ENCODE measurements at places on chromosomes 3 and 15. TPM values are rescaled to one million over a fixed set of nuclear protein-coding genes. Genes with fewer than 3 reads are reported as not detected.

DNA sequence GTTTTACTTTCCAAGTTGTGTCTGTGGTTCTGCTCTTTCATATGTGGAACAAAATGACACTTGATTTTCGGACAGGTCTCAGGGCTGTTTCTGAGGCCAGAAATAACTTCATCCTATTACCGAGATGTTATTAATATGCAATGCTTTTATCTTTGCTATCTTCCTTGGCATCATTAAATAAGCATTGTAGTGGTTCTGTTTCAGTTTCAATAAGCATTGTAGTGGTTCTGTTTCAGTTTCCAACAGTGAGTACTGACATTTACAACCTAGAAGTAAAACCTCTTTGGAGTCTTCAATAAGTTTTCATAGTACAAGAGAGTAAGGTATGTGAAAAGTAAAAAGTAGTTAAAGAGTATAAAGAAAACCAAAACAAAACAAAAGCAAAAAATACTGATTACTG is 746.2 kb downstream of the GRM7 start:
- DNase-seq: no peak

DNA sequence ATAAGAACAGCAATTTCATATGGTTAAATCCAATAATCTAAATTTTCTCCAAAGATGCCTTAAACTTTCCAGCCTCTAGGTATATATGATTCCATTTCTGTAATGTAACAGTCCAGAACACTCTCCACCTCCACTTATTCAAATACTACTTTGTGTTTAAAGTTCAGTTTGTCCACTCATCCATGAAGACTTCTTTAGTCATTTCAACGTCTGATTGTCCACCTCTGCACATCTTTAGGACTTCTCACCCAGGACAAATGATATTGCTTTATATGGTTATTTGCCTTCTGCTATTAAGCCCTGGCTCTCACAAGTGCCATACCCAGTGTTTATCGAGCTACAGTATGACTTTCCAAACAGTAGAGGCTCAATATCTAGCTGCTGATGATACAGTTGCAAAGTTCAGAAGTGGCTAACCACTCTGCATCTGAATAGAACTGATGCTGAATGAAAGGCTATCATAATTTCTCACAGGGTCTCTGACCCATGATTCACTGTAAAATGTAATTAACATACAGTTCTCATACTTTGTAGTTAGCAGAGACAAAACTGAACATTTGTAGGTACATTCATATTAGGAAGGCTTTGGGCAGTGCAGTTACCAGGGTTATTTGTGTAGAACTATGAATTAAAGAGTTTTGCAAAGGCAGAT is 93.7 kb upstream of the MBNL1 start:
- peak; percentile 54 for DNase-seq

LMAN1L gene
- total RNA-seq: not detected

GRCh38 chr3:108024146-108024850 is 66.5 kb downstream of the CD47 start:
- peak; percentile 41 for DNase-seq

PATL2 gene
- 0.15 TPM for total RNA-seq

PCLAF gene
- total RNA-seq: 34.7 TPM

DNA sequence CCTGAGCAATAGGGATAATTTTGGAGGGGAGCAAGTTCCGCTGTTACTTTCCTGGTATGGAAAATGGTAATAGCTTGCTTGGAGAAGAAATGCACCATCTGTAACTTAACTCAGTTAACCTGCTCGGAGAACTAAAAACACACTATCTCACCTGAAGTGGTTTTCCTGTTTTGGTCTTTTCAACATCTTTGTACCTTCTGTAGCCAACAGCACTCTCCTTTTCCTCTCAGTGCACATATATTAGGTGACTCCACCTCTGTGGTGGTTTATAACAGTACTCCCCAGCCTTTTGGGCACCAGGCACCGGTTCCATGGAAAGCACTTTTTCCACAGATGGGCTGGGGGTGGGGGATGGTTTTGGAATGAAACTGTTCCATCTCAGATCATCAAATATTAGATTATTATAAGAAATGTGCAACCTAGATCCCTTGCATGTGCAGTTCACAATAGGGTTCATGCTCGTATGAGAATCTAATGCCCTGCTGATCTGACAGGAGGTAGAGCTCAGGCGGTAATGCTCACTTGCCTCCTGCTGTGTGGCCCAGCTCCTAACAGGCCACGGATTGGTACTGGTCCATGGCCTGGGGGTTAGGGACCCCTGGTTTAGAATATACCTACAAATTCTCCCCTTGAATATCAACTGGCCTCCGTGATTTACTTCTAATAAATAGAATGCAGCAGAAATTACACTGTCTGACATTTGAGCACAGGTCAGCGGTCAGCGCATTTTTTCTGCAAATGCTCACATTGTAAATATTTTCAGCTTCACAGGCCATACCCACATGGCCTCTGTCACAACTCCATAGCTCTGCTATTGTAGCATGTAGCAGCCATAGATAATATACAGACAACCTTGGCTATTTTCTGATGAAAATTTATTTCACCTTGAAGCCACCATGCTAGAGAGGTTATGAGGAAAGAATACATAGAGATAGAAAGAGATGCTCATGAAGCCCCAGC is 83.8 kb upstream of the SUCLG2 start:
- no peak for DNase-seq

MAGI1 gene
- 12.7 TPM for total RNA-seq

DNA sequence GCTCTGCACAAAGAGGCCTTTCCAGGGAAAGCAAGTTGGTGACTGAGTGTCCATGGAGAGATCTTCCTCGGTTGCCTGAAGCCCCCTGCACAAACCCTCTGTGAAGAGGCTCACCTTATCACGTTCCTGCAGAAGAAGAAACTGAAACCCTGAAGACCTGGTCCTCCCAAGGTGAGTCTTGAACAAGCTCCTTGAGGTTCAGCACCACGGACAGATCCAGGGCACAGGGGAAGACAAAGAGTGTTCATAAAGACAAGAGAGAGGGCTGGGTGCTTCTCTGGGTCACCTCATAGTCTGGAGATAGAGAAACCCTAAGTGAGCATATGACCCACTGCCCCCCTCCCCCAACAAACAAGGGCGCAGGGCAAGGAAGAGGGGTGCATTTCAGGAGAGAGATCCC is 21.7 kb upstream of the TBC1D21 start:
- peak; percentile 68 for DNase-seq

GRCh38 chr15:100898661-100899462 is 19.2 kb downstream of the ALDH1A3 start:
- no peak for DNase-seq

CPA3 gene
- not detected for total RNA-seq

THRB gene
- 9.7 TPM for total RNA-seq

DNA sequence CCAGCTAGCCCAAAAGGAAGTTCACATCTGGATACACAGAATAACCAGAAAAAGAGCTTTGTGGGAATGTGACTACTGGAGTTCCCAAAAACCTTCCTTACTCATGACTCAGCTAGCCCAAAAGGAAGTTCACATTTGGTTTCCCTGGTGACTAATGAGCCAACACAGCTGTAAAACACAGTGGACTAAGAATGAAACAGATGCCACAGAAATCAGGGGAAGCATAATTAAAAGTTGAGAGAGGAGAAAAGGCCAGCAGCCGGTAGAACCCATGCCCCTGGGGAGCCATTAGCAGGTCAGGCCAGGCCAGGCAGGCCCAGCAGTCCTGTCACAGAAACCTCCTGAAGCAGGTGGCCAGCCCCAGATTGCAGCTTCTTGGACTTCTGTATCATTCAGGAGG is 130.3 kb downstream of the GHSR start:
- peak; percentile 89 for DNase-seq

GP9 gene
- not detected for total RNA-seq

GRCh38 chr3:156635973-156636372 is 38.4 kb upstream of the TIPARP start:
- DNase-seq: no peak

DNA sequence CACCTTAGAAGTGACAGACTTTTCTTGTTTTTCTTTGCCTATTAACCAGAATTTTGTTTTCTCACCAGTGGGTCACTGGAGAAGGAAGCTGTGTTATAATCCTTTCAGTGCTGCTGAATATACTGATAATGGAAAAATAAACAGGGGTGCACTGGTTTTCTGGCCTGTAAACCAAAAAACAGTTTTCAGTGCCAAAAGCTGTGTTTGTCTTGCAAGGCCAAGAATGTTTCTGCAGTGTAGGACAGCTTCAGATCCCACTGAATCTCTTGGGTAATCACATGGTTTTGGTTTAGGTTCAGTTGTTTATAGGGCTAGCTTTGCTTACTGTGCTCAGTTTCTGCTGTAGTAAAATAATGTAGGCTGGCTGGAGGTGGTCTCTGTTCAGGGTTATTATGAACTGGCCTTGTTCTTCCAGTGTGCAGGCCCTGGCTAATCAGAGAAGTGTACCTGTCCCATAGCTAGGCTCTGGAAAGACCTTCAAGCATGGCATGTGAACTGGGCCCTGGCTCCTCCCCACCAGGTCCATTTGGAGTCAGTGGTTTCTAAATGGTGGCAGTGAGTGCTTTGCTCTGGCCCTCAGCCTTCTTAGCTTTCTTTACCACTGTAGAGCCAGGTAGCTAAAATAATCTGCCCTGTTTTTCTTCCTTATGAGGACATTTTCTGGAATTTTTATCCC is 18.7 kb downstream of the PDE8A start:
- no peak for DNase-seq
